Pons (tissue), 1 donor: ENCODE measurements at places on chromosomes 2 and 18.

- no peak for DNase-seq
Observed at GRCh38 chr18:7757175-7757574, 190.1 kb downstream of the PTPRM start.

DNA sequence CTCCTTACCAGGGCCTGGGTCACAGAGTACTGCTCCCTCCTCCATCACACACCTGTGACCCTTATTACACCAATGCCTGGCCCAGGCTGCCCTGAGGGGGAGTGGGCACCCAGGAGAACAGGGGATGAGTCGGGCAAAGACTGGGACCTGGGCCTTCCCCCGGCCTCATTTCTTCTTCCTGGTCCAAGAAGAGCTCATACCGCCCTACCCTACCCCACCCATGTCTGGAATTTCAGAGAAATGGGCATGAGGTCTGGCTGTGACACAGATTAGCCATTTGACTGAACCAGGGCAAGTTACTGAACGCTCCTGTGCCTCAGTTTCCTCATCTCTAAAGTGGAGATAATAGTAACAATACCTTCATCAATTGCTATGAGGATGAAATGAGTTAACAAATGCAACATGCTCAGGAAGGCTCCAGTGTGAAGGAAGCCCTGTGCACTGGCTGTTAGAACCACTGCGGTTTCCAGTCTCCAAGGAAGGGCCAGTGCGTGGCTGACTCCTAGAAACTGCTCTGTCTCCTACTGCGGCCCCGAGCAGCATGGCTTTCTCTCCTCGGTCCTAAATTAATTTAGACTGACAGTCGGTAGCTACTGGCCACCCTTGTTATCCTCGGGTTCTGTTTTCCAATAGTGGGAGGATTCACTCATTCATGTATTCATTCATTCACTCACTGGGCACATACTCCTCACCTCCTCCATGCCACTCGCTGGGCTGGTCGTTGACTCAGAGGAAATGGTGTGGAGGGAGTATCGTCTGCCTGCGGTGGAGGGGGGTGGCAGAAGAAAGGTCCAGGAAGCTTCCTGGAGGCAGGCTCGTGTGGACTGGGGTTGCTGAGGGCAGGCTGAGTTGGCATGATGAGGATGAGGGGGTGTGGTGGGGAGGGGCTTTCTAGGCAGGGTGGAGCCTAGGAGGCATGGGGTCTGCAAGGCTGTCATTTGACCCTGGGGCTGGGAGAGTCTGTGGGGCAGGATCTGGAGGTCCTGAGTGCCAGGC is 175.6 kb downstream of the GLI2 start:
- no peak for DNase-seq

GRCh38 chr2:131577812-131578211 is 50.1 kb downstream of the CCDC74A start:
- no peak for DNase-seq

GRCh38 chr2:120953843-120954584 is 218.3 kb downstream of the GLI2 start:
- no peak for DNase-seq

DNA sequence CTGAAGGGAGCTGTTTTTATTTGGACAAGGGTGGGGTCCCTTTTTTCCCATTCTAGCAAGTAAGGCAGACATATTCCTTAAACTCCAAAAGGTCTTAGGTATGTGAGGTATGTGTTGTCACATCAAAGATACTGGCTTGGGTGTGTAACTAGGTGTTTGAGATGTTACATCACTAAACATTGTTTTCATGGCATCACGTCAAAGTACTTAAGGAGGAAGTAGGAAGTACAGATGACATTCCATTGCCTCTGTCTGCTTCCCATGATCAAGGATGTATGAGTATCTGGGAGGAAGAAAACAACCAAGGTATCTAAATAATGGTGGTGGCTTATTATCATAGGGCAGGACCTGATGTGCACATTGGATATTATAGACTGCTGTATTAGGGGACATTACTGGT is 39.3 kb downstream of the CD302 start:
- no peak for DNase-seq

GRCh38 chr2:72778410-72778809 is 47.4 kb downstream of the EXOC6B start:
- DNase-seq = no peak

- DNase-seq = no peak
Observed at GRCh38 chr2:157677941-157678340, 49.3 kb upstream of the ACVR1C start.

- DNase-seq = no peak
Observed at GRCh38 chr2:219672406-219672805, 45.0 kb downstream of the SLC4A3 start.

DNA sequence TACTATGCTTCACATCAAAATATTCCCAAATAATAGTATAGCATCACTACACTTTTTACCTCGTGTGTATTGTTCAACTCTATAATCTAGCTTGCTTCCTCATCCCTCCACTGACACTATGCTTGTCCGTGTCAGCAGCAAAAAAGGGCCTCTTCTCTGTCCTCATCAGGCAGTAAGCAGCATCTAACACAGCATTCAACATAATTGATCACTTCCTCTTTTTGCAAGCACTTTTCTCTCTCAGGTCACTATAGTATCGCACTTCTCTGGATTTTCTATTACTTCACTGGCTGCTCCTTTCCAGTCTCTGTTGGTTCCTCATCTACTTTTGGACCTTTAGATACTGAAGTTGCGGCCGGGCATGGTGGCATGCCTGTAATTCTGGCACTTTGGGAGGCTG is 64.9 kb upstream of the ZSWIM2 start:
- DNase-seq = no peak

GRCh38 chr2:162092658-162093556 is 18.9 kb upstream of the DPP4 start:
- no peak for DNase-seq

DNA sequence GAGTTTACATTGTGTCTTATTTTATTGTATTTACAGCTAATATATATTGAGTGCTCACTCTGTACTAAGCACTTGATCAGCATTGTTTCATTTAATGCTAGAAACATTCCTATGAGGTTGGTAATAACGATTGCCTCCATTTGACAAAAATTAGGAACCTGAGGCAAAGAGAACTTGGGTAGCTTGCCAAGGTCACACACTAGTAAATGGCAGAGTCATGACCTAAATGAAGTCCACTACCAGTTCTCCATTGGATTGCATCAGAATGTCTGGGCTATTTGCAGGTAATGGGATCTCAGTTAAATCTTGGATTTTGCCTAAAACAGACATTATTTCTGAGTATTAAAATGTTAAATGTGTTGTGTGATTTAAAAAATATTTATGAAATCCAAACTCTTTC is 65.8 kb upstream of the CRIM1 start:
- DNase-seq = no peak

DNA sequence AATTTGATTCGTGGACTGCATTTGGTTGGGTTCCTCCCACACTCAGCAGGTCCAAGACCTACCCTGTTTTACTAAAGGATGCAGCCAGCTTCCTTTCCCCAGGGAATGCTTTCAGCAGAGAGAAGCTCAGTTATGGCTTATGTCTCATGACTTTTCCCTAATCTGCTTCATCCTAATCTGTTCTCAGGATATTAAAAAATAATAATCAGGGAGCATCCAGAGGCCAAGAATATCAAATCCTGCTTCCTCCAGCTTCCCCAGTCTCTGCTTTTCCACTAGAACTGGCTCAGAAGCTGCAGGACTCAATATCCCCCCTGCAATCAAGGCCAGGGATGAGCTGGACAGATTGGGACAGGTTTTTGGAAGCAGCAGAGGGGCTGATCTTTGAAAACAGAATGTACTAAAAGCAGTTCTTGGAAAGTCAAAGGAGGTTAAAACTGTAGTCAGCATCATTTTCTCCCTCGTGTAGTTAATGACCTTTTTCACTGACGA is 326.9 kb upstream of the TNP1 start:
- DNase-seq = no peak

DNA sequence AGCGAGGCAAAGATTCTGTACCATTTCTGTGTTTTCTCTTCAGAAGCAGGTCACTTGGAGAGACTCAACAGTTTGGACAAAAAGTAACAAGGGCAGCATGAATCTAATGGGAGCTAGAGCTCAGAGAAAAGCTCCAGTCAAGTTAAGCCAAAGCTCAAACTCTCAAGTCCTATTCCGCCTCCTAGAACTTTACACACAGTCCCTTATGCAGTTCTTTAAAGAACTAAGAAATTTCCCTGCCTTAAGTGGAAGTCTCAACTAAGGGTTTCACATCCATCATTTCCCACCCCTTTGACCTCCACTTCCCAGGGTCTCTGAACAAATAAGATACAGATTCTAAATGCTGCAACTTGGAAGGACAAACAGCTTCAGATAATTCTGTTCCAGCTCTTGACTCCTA is 121.3 kb upstream of the RNU4ATAC start:
- DNase-seq = no peak

DNA sequence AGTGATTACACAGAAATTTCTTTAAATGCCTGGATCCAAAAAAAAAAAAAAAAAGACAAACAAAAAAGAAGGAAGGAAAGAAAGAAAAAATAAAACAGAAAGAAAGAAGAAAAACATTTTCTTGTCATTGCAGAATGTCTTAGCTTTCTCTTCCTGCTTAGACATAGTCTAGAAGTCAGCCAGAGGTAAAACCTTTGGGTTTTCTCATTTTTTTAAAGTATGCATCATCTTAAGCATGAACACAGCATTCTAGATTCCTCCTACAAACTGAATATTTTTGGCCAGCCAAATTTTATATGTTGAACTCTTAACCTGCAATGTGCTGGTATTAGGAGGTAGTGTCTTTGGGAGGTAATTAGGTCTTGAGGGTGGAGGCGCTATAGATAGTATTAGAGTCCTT is 243.9 kb downstream of the TRIB2 start:
- DNase-seq = no peak

DNA sequence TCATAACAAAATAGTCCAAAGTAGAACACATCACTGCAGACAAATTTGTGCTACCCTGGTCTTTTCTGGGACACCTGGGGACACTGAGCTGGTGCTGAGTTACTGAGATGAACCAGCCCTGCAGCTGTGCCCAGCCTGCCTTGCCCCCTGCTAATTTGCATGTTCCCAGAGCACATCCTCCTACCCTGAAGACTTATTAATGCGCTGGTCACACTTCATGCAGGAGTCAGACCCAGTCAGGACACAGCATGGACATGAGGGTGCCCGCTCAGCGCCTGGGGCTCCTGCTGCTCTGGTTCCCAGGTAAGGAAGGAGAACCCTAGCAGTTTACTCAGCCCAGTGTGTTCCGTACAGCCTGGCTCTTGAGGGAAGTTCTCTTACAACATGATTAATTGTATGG is 1518.3 kb downstream of the RPIA start:
- DNase-seq = no peak

DNA sequence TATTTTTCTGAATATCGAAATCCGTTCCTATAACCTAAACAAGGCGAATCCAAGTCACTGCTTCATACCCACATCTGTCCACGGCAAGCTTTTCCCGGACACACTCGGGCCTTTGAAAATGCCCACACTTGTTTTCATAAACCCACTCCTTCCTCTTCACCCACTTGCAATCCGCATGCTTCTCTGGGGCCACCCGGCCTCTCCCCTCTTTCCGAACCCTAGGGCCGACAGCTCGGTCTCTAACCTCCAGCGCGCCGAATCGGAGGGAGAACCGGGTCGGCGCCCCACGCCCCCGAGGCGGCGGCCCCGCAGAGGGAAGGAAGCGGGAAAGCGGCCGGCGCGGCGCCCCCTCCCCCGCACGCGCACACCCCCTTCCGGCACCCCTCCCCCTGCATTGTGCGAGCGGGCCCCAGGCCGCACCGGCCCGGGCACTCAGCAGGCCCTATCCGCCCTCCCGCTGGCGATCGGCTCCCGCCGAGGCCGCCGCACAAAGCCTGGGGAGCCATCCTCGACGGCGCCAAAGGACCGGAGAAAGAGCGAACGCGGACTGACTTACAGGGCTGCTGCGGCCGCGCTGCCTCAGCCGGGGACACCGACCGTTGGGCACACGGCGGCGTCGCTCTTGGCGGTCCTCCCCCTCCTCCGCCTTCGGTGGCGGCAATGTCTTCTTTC is 467 bp downstream of the PUM2 start:
- peak; percentile 39 for DNase-seq

DNA sequence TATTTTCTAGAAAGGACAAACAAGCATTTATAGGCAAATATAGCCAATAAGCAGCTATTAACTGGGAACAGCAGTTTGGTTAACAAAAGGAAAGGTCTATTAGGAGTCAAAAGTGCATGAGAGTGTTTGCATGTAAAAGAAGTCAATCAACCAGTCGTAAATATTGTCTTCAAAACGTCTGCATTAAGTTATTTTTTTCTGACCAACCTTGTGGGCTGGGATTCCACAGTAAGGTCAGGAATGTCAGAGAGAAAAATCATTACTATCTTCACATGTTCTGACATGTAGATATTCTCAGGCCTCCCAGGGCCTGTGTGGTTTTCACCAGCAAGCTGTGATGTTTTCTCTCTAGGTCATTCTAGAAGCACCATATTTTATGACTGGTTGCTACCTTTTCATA is 922.5 kb downstream of the SUCLG1 start:
- no peak for DNase-seq

GRCh38 chr2:218897394-218898108 is 16.9 kb downstream of the WNT10A start:
- DNase-seq = no peak

GRCh38 chr2:42068571-42069178 is 20.9 kb downstream of the PKDCC start:
- DNase-seq = no peak

DNA sequence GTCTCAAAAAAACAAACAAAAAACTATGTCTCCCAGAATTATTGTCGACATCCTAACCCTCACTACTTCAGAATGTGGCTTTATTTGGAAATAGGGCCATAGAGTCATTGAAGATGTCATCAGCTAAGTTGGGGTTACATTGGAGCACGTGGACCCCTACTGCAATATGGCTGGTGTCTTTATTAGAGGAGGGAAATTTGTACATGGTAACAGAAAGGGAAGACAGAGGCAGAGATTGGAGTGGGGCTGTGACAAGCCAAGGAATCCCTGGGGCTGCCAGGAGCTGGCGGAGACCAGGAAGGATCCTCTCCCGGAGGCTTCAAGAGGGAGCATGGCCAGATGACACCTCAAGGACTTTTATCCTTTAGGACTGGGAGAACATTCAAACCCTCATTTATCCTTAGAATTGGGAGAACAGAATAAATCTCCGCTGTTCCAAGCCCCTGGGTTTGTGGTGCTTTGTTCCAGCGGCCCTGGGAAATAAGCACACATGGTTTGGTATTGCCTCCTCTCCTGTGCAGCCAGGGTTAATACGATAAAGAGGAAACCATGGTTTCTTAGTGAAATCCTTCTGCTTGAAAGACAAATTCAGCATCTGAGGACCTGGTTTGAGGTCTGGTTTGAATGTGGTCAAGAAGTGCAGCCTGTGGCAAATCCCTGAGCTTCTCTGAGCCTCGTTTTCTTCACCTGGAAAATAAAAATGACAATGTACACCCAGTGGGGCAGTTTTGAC is 184.7 kb downstream of the MYCN start:
- DNase-seq = no peak

- DNase-seq = no peak
Observed at GRCh38 chr2:27870724-27871123, 19.5 kb downstream of the RBKS start.

DNA sequence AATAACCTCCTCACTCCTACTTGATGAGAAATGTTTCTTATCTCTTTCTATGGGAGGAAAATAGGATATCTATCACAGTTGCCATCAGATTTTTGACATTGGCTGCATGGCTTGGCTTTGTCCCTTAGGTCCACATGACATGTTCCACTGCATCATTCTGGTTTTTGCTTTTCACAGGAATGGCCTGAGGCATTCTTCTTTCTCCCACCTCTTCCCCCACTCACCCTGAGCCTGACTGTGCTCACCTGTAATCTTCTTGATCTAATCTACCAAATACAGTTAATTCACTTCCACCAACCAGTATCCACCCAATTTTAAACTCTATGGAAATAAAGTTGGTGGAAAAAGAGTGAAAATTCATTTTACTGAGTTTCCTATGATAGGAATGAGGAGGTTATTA is 763.5 kb upstream of the CELF4 start:
- DNase-seq = no peak
